HCEC 1CT (cell line): ENCODE measurements at places on chromosomes 13 and 19.
A peak's percentile ranks its signal among the peaks of the same experiment; 100 is the strongest.

DNA sequence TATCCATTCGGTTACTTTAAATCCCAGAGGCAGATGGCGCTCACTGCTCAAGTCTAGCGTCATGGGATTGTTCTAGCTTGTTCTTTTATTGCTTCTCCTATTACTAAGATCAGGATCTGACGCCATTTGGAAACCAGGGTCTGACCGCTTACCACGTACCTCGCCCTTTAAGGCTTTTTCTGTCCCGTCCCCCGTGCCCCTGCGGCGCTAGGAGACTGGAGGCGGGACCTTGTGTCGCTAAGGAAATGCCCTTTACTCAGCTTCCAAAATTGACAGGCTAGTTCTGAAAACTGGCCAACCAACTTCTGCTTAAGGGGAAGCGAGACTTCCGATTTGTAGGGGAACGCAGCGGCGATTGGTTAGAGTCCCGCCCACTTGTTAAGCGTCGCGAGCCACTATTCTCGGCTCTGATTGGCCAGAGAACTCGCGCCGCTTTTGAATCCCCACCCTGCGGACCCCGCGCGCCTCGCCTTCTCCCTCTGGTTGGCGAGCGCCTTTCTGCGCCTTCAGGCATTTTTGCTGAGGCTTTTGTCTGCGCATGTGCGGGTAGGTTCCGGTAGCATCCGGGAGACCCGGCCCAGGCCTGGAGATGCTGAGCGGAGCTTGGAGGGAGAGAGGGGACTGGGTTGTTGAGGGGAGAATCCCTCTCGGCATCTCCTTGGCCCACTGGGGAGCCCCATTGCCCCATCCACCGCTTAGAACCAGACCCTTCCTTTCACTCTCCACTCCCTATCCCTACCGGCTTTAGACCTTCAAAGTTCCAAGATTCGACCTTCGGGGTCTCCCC is 3.9 kb upstream of the C19orf84 start:
- peak; percentile 96 for DNase-seq

DNA sequence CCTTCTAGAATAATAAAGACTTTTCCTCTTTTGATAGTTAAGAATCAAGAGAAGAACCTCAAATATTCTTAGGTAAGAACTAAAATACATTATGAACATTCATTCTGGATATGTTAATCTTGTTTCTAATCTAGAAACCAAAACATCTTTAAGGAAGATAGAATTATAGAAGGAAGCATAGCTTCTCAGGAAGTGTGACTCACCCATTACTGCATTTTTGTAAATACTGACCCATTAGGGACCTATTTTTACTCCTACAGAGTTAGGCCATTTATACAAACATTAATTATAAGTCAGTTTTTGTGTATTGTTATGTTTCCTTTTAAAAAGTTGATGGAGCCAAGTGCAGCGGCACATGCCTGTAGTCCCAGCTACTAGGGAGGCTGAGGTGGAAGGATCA is 147.1 kb downstream of the NUFIP1 start:
- DNase-seq, result peak; percentile 61

DNA sequence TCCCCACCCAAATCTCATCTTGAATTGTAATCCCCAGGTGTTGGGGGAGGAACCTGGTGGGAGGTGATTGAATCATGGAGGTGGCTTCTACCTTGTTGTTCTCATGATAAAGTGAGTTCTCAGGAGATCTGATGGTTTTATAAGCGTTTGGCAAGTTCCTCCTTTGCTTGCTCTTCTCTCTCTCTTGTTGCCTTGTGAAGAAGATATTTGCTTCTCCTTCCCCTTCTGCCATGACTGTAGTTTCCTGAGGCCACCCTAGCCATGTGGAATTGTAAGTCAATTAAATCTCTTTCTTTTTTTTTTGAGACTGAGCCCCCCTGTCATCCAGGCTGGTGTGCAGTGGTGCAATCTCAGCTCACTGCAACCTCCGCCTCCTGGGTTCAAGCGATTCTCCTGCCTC is 34.4 kb downstream of the VSTM1 start:
- no peak for DNase-seq

- no peak for DNase-seq
Measured at GRCh38 chr19:15810335-15810734, 5.1 kb downstream of the OR10H1 start.

- no peak for DNase-seq
Measured at GRCh38 chr19:18160493-18160970, 7.6 kb downstream of the PIK3R2 start.

DNA sequence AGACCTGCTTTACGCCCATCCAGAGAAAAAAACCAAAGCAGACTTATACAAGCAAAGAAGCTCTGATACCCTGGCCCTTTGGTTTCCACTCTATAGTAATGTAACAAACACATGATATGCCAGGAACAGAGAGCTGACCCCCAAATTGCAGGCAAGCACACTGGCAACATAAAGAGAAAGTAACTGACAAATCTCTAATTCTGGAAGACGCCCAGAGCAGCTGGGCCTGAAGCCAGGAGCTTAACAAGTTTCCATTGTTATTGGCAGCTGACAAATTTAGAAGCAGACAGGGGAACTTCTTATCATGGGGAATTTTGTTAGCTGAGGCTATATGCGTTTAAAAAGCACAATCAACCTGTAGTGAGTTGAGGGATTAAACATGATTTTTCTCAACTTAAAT is 158.0 kb downstream of the DLEU7 start:
- no peak for DNase-seq

DNA sequence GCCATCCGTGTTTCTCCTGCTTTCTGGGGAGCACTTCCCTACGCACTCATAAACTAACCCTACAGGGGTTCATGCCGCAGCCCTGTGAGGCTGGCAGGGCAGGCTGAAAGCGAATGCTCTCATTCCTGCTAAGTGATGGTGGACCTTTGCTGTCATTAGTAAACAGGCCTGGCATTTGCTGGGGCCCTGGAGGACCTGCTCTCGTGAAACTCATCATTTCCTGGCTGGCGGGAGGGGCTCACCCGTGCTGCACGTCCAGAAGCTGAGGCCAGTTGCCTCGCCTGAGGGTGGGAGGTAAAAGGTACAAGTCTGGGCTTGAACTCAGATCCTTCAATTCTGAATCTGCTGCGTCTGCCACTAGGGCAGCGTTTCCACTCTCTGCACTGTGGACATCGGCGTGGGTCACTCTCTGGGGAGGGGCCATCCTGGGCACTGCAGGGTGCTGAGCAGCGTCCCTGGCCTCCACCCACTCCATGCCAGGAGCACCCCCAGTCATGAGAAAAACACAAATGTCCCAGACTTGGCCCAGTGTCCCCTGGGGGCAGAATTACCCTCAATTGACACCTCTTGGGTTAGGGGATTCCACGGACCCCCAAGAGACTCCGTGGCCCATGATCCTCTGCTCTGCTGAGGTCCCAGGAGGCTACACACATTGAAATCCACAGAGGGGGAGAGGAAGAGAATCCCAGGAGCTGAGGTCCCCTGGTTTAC is 7.0 kb downstream of the MOB3A start:
- no peak for DNase-seq

GRCh38 chr13:110113284-110113764 is 193.6 kb downstream of the COL4A1 start:
- DNase-seq, result peak; percentile 76

DNA sequence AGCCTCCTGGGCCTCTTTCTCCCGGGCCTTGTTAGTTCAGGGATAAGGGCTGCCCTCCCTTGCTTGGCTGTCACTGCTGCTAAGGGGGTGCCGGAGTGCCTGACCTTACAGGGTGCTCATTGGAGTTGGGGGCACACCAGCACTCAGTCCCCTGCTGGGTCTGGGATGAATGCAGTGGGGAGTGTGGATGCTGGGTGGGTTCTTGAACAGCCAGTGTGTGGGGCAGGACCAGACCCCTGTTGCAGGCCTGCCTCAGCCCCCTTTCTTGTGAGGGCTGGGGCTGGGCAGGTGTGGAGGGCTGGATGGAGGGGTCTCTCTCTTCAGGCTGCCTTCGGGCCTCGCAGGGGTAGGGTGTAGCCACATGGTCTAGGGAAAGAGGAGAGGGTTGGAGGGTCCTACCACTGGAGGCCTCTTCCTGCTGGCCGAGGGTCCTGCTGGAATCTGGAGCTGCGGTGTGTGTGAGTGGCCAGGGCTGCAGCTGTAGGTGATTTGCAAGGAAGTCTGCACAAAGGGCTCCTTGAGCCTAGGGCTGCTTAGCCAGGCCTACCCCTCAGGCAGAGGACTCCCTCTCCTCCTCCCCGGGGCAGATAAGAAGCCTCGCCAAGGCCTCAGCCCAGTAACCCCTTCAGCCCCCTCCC is 3.2 kb downstream of the CEBPA start:
- no peak for DNase-seq

- no peak for DNase-seq
Measured at GRCh38 chr13:58566176-58566575, 934.6 kb downstream of the PCDH17 start.

DNA sequence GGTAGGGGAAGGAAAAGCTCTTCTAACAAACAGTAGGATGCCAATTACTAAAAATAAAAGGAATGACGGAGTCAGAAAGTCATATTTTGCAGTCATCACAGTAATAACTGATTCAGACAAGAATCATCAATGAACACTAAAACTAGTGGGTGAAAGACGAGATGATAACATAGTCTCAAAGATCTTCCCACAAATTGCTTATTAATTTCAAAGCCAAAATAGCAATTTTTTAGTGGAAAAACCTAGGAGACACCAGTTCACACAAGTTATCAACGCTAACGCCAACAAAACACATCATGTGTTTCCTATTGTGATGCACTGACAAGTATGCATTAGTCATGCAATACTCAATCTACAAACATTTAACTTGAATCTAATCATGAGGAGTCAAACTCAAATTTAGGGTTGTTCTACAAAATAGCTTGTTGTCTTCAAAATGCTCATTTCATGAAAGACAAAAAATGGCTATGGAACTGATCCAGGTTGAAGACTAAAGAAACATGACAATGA is 18.6 kb downstream of the ZNF233 start:
- peak; percentile 69 for DNase-seq

DNA sequence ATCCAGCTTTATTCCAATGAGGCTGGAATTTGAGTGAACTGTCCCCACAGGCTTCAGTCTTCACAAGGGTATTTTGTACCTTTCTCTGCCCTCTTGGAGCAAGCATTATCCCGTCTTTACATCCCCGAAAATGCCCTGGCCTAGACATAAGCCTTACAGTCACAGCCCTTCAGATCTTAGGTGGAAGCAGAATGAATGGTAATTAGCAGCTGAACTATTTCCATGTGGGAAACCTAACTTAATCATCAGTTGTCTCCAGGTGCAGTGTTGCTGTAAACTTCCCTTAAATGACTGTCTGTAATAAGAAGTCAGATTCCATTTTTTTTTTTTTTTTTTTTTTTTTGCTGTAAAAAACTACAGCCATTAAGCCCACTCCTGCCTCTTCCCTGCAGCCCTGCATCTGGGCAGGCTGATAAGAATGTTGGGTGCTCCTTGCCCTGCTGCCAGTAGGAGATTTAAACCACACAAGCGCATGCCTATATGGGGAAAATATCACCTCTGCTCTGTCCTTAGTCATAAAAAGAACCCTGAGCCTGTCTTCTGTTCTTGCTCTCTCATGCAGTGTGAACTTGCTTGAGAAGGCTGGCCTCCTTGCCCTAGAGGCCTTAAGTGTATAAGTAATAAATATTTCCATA is 426.8 kb upstream of the SLITRK5 start:
- DNase-seq, result no peak

GRCh38 chr19:33728141-33728540 is 68.5 kb upstream of the KCTD15 start:
- DNase-seq, result no peak

GRCh38 chr19:9075064-9075949 is 11.6 kb upstream of the OR1M1 start:
- peak; percentile 79 for DNase-seq

DNA sequence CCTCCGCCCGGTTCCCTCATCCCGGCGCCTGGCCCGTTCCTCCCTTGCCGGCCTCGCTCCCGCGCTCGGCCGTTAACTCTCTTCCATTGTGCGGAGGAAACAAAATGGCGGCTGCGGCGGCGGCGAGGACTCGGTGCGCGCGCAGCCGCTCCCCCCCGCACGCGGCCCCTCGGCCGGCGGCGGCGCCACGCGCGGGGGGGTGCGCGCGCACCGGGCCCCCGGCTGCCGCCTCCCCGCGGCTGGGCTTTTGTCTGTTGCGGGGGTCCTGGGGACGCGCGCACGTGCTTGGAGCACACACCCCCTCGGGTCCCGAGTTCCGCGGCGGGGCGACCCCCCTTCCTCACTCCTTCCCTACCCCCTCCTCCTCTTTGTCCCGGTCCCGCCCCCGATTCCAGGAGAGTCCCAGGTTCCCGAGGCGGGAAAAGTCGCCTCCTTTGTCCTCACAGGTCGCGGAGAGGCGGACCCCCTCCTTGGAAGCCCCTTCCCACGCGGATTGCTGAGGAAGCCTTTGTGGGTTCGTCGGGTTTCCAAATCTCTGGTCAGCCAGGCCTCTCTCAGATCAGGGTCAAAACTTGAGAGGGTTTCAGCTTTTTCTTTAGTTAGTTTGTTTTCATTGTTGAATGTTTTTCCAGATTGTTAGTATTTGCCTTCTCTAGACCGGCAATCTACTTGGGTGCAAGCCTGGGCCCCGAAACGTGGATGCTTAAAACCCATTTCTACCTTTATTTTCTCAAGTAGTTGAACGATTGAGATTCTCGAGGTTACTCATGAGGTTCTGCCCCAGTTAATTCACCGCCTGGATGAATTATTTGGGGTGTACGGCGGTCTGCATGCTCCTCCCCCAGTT is 687 bp downstream of the ILF3 start:
- DNase-seq, result peak; percentile 30

DNA sequence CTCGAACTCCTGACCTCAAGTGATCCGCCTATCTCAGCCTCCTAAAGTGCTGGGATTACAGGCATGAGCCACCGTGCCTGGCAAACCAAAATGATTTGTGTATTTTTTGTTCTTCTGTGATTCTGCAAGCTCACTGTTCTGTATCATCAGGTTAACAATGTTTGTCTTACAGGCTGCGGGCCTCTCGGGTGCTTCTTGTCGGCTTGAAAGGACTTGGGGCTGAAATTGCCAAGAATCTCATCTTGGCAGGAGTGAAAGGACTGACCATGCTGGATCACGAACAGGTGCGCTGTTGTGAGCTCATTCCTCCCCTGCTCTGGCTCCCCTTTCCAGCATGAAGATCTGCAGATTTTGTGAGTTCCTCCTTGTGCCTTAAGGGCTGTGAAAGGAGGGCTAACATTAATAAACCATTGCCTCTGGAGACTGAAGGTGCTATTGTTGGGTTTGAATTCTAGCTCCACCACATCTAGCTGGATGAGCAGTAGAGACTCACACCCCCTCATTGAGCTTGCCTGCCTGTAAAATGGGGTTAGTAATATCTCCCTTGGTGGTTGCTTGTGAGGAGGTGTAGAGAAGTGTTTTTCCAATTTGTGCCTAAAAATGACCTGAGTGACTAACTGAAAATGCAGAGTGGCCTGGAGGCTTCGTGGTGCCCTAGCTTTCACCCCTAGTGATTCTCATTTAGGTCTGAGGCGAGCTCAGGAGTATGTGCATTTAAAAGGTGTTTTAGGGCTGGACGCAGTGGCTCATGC is 12.9 kb downstream of the SAE1 start:
- DNase-seq, result no peak

GRCh38 chr19:13195678-13196077 is 45.5 kb downstream of the IER2 start:
- DNase-seq, result no peak
